ENCODE measurements at places on chromosomes 13 and 19. TPM values are rescaled to one million over a fixed set of nuclear protein-coding genes. Genes with fewer than 3 reads are reported as not detected.

Gene PCDH17
- 1.4 TPM for total RNA-seq

DNA sequence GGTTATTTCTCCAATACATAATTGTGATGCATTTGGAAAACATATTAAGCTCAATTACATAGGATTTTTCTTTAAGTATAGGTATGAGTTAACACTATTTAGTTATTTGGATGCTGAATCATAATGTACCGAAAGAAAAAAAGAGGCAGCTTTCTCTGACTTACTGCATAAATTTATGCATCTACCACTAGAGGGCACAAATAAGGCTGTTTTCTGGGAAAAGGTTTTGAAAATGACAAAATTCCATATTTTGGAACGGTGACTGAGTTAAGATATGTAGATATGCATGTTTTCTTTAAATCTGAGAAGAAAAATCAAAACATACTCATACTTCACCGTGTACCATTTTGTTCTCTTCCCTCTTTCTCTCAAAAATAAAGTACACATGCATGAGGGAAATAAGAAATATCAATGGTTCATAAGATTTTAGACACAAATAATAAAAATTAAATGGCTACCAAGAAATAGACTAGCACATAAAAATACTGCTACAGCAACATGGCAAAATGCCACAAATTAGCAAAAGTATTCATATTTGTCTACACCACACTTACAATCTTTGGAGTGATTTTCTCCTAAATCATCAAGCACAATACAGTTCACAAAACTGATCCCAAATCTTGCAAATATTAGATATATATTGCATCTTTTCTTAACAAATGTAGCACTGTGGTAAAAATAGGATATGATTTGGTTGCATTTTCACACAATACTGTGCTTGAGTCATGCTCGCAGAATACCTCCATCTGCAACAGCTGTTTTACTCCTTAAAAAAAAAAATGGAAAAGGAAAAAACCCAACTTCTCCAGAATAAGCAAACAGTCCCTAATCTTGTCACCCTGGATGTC lies 260.0 kb downstream of the FGF14 start:
- H3K36me3 ChIP-seq, result no peaks in the 10 kb centered on the region
- no peaks in the 10 kb centered on the region for H3K4me1 ChIP-seq
- H3K4me3 ChIP-seq, result no peak overlapping the region
- H3K27ac ChIP-seq, result no peak overlapping the region

Gene SIGLEC9
- total RNA-seq, result 7.0 TPM

GRCh38 chr13:82458169-82458568 lies 1424.1 kb downstream of the SLITRK1 start:
- no peaks in the 10 kb centered on the region for H3K4me1 ChIP-seq
- H3K27me3 ChIP-seq, result no peaks in the 10 kb centered on the region
- H3K36me3 ChIP-seq, result no peaks in the 10 kb centered on the region
- no peak overlapping the region for H3K27ac ChIP-seq

DNA sequence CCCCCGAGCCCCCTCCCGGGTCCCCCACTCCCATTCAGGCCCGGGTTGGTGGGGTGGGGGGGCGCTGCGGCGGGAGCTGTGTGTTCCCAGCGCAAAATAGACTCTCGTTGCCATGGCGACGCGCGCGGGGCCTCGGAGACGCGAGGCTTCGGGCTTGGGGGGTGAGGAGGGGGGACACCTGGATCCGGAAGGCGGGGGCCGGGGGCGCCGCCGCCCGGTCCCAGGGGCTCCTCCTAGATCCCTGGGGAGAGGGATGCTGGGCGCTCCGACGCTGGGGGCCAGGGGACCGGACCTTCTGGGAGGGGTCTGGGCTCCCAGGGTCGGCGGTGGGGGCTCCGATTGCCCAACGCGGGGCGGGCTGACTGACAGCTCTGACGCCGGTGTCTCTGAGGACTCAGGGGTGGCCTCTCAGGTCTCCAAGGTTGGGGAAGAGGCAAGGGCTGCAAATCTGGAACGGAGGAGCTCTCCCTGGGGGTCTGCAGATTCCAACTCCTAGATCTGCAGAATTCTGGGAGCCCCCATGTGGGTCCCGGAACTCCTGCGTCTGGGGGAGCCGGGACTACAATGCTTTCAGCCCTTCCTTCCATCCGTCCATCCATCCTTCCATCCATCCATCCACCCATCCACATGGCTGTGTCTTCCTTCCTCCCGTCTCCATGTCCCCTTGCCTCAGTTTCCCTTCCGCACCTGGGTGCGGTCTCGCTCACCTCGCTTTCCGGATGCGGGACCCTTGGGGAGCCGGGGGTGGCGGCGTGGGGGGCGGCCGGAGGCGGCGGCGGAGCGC lies 9.1 kb upstream of the SHISA7 start:
- H3K36me3 ChIP-seq, result no peaks in the 10 kb centered on the region
- no peak for DNase-seq
- no peak overlapping the region for H3K27ac ChIP-seq
- peaks cover 12% of the 10 kb centered on the region for H3K27me3 ChIP-seq
- H3K4me3 ChIP-seq, result no peak overlapping the region

DNA sequence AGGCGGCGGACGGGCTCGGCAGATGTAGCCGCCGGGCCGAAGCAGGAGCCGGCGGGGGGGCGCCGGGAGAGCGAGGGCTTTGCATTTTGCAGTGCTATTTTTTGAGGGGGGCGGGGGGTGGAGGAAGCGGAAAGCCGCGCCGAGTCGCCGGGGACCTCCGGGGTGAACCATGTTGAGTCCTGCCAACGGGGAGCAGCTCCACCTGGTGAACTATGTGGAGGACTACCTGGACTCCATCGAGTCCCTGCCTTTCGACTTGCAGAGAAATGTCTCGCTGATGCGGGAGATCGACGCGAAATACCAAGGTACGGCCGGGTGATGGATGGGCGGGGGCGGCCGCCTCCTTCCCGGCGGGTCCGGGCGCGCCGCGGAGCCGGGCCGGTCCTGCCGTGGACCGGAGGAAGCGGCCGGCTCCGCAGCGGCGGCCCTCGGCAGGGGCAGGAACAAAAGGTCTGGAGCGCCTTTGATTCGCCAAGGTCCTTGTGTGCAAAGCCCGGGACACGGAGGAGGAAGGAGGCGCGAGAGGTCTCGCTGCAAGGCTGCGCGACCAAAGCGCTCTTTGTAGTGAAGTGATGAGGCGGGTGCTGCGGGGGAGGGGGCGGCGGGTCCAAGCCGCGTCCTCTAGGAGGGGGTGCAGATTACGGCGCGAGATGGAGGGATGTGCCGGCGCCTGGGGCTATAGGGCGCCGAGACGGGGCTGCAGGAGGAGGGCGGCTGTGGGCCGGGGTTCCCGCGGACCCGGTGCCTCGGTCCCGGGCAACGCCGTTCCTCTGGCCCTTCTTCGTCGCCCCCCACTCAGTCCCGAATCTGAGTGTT lies 689 bp downstream of the ING1 start:
- peak; percentile 62 for DNase-seq
- peak overlapping the region; percentile 98 for H3K4me3 ChIP-seq
- H3K4me1 ChIP-seq, result peaks cover 13% of the 10 kb centered on the region
- H3K36me3 ChIP-seq, result no peaks in the 10 kb centered on the region
- no peaks in the 10 kb centered on the region for H3K27me3 ChIP-seq

DNA sequence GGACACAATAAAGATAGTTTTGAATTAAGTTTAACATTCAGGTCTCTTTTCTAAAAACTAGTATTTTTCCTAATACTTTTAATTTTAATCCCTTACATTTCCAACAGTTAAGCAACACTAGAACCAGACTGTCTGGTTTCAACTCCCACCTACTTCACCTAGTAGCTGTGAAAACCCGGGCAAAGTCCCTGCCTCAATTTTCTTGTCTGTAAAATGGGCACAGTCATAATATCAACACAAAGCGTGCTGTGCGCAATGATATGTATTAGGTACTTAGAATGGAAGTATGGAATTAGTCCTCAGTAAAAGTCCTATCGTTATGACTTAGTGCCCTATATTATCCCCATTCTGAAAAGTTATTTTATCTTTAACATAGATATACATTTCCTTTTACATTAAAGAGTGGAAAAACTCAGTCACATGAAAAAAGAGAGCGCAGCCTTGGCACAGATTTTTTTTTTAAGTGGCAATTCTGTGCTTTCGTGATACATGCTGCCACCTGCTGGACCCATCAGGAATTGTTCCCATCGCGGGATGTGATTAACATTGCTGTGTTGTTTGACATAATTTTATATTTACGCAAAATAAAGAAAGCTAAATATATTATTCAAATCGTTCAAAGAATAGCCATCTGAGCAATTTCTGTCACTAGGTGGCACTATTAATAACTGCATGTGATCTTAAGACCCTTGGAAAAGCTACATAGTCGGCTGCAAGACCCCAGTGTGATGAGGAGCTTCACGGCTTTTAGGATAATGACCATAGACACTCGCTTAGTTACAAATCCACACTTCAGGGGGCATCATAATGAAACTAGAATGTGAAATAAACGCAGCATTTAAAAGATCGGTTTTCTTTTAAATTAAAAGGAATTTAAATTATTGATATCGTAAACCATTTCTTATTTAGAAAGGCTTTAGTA lies 59.9 kb downstream of the LIG4 start:
- H3K36me3 ChIP-seq, result no peaks in the 10 kb centered on the region
- H3K27me3 ChIP-seq, result no peaks in the 10 kb centered on the region
- H3K27ac ChIP-seq, result no peak overlapping the region
- H3K4me1 ChIP-seq, result no peaks in the 10 kb centered on the region
- DNase-seq, result no peak
- no peak overlapping the region for H3K4me3 ChIP-seq

All from breast epithelium (tissue), 4 donors.